ENCODE measurements at places on chromosomes 12 and 14.

- DNase-seq, result no peak
Observed at GRCh38 chr14:68402525-68403101, 390.3 kb downstream of the ZFP36L1 start.

DNA sequence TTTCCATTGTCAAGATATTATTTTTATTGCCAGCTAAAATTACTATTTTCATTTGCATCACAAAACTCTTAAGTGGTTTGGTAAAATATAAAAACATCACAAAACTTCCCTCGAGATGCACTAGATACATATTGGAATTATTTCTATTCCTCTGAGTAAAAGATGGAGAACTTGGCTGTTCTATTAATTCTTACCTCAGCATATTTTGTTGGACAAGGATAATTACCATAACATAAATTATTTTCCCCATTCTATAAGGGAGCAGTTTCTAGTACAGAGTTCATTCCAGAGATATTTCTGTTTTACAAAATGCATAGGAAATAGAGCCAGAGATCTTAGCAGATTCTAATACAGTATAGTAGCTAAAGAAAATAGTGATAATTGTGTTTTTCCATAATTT is 42.6 kb upstream of the PTHLH start:
- no peak for DNase-seq

DNA sequence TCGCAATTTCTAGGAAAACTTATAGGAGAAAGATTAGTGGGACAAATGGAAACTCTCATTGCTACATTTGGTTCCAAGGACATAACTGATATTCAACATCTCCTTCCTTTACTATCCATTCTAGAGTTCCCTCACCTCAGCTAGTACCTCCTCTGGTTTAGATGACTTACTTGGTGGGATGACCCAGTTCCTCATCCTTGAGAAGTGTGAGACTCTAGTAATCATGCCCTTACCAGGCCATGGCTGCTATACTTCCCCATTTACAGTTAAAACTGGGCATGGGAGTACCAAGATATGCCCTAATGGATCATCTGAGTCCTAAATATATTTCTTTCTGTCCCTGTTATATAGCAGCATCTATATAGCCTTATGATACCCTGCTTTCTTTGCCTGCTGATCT is 58.1 kb downstream of the IFT81 start:
- DNase-seq, result no peak

DNA sequence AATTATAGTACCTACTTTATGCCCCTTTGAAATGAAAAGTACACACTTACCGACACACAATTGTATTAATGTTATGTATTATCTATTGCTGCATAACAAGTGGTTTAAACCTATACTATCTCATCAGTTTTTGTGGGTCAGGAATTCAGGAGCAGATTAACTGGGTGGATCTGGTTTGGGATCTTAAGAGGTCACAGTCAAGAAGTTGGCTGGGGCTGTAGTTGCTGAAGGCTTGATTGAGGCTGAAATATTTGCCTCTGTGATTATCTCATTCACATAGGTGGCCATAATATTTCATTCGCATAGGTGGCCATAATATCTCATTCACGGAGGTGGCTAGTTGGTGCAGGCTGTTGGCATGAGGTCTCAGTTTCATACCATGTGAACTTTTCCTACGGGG is 5.7 kb downstream of the METTL25 start:
- no peak for DNase-seq

GRCh38 chr14:94025720-94026119 is 420 bp upstream of the OTUB2 start:
- no peak for DNase-seq

- DNase-seq, result no peak
Observed at GRCh38 chr12:93937812-93938211, 210.6 kb upstream of the PLXNC1 start.

DNA sequence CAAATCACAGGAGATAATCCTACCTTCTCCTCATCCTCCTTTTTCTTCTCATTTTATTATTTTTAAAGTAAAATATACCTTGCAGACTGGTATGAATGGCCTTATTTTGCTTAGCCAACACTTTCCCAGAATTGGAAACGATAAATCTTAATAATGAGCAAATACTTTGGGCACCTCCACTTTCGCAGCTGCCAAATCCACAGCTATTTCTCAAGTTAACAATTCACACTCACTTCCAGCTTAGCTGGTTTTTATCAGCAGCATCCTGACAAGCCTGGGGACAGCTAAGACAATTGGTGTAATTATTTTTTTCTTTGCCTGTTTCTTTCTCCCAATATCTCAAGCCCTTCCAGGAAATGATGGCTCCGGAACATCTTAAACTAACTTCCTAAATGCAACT is 867.5 kb upstream of the TMEM132C start:
- no peak for DNase-seq

DNA sequence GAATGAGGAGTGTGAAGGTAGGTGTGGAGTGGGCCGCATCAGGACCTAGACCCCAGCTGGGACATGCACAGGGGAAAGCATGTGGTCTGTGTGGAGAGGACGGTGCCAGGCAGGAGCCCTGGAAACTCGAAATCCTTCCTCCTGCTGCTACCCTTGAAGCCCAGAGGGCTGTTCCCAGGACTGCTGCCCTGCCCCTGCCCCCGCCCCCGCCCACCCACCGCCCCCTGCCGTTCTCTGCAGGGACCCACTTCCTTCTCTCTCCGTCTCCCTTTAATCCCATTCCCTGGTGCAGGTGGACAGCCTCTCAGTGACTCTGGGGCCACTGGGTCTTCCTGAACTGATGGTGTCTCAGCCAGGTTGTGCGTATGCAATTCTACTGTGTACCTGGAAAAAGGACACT is 8.0 kb downstream of the ITFG2 start:
- DNase-seq, result no peak

DNA sequence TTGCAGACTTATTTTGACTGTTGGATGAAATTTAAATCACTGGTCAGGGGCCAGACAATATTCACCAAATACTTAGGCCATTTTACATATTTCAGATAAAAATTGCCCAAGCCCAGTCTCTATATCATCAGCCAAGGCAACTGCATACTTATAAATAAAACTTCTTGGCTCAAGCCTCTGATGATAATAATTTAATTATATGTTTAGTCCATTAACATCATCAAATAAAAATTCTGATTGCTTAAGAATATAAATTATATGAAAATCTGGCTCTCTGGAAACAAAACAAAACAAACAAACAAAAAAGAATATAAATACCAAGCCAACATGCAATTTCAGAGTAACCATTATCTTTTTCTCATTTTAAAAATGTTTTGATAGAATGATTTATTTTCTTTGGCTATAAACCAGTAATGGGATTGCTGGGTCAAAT is 165.2 kb downstream of the BTG1 start:
- no peak for DNase-seq

DNA sequence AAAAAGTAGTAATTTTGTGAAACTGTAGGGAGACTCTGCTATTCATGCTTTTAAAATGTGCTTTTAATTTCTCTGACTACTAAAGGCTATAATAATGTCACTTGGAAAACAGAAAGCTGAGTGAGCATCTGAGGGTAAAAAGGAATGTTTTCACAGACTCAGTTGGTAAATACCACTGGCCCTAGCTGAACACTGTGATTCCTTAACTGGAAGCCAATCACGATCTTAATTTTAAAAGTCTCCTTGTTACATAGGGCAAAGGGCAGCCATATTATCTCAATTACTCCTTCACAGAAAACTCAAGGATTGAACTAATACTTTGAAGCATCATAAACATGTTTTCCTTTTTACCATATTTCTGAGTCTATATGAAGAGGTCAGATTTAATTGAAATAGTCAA is 41.9 kb downstream of the PAWR start:
- DNase-seq, result no peak

- DNase-seq, result no peak
Observed at GRCh38 chr12:84764001-84764400, 148.6 kb downstream of the SLC6A15 start.

DNA sequence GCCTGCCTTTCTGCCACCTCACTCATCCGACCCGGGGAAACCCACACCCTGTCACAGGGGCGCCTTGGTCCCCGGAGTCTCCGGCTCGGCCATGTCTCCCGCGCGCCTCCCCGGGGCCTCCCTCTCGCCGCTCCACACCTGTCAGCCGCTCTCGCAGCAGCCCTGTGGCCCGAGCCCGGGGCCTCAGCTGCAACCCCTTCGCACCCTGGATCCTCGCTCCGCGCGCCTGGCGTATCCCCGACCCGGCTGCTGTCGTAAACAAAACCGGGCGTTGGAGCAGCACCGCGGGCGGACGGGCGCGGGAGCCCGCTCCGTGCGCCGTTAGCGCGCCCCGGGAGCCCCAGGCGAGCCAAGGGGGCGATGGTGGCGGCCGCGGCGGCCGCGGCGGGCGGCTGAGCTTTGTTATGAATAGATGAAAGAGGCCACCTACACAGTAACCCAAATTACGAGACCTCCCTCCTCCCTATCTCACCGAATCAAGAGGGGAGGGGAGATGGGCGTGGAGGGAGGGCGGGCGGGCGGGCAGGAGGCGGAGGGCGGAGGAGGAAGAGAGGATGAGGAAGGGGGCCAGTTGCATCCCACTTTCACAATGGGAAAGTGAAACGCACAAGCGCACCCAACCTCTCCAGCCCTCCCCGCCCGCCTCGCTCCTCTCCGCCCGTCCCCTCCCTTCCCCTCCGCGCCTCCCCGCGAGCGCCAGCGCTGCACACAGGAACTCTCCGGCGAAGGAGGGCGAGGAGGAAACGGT is at the start of gene PLXNC1:
PLXNC1 (plus strand) TSS at position 587 of the 748 bp plus-strand sequence. CDS start 395 bp downstream, outside the sequence.
- DNase-seq, result no peak

GRCh38 chr12:128459067-128459466 is 192.1 kb downstream of the TMEM132C start:
- DNase-seq, result no peak

- no peak for DNase-seq
Observed at GRCh38 chr14:70677341-70677740, 35.6 kb downstream of the TTC9 start.

- no peak for DNase-seq
Observed at GRCh38 chr12:129363041-129363440, 509.8 kb downstream of the GLT1D1 start.

DNA sequence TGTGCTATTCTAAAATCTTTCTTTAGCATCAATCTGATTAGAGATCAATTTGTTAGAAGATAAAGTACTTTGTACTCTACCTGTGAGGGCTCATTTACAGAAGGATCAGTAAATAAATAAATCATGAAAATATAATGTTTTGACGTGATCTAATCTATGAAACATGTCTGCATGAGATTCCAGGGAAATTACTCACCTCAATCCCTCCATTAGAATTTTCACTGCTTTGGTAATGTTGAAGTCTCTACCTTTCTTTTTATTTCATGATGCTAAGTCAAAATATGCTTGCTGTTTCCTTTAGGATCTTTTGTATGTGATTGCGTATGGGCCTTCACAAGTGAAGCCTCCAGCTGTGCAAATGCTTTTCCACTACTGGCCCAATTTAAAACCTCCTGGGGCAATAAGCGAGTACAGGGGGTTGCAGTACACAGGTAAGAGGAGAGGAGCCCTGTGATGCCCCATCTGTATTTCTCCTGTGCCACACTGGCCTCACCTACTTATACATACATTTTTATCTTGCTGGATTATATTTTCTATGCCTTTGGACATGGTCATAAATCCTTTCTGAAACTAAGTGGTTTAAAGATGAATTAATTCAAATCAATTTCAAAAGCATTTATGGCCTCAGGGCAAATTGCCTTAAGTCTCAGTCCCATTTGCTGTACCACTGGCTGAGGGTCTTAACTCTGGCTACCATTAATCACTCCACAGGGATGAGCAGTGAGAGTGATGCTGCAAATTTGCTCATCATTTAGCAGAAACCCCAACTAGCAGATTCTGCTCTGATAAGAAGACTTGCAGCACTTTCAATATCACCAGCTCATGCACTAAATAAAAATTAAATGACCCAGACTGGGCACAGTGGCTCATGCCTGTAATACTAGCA is 66.4 kb downstream of the UNC79 start:
- no peak for DNase-seq

- DNase-seq, result no peak
Observed at GRCh38 chr14:89296281-89296745, 120.7 kb downstream of the FOXN3 start.

DNA sequence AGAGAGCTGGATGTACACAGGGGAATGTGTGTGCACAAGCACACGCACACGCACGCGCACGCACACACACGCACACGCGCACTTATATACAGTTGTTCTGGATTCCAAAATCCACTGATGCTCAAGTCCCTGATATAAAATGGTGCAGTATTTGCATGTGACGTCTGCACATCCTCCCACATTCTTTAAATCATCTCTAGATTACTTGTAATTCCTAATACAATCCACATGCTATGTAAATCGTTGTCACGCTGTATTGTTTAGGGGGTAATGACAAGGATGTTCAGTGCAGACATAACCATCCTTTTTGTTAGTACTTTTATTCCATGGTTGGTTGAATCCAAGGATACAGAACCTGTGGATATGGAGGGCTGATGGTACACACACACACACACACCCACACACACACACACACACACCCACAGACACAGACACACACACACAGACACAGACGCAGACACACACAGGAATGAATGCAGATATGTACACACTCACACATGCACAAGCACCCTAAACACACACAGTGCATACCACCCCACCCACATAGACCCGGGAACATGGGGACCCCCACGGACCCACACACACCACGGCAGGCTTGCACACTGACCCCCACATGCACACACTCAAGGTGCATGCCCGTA is 188.5 kb upstream of the PRMT8 start:
- DNase-seq, result no peak

GRCh38 chr12:40969796-40970195 is 218.3 kb upstream of the PDZRN4 start:
- no peak for DNase-seq

GRCh38 chr12:49959685-49960473 is 1.8 kb upstream of the AQP5 start:
- no peak for DNase-seq

GRCh38 chr14:89249972-89250654 is 166.9 kb downstream of the FOXN3 start:
- no peak for DNase-seq

GRCh38 chr14:38929416-38929815 is 173.6 kb downstream of the SEC23A start:
- no peak for DNase-seq

GRCh38 chr12:59322473-59322872 is 273.4 kb upstream of the SLC16A7 start:
- DNase-seq, result no peak

- DNase-seq, result no peak
Observed at GRCh38 chr12:9813821-9814798, 13.2 kb upstream of the KLRF1 start.

DNA sequence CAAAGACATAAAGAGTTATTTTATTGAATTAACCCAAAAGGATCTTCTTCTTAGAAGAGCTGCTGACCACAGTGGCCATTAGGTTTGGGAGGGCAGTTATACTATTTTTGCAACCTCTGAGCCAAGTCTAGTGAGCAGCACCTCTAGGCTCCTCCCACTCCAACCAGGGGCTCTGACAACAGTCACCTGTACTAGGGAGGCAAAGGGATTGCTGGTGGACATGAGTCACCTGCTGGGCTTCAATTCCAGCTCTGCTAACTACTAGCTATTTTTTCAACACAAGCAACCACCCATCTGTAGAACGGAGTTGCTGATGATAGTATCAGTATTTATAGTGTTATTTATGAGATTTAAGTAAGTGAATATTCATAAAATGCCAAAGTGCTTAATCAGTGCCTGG is 166.0 kb downstream of the KLHL28 start:
- DNase-seq, result no peak

- no peak for DNase-seq
Observed at GRCh38 chr12:49669796-49670195, 37.4 kb downstream of the FMNL3 start.

GRCh38 chr12:27488479-27488878 is 35.5 kb upstream of the PPFIBP1 start:
- no peak for DNase-seq
